Uterus (tissue), 4 donors: ENCODE measurements at places on chromosomes 5 and 9. TPM values are rescaled to one million over a fixed set of nuclear protein-coding genes. Genes with fewer than 3 reads are reported as not detected.
A peak's percentile ranks its signal among the peaks of the same experiment; 100 is the strongest.

GRCh38 chr5:139633295-139634027 lies 14.7 kb upstream of the CXXC5 start:
- peak; percentile 69 for DNase-seq

GRCh38 chr5:173850659-173851058 lies 37.5 kb upstream of the CPEB4 start:
- DNase-seq = no peak

- peak; percentile 39 for DNase-seq
These were observed 600 bp downstream of the ENC1 start for GRCh38 chr5:74639807-74640449.

GRCh38 chr9:135993765-135994500 lies 32.8 kb upstream of the UBAC1 start:
- no peak for DNase-seq

GRCh38 chr5:141817631-141818030 lies 60.6 kb downstream of the PCDH1 start:
- no peak for DNase-seq

- peak; percentile 16 for DNase-seq
These were observed 459.1 kb downstream of the EBF1 start for GRCh38 chr5:158640593-158640980.

The OMD gene
- 8.5 TPM for total RNA-seq

DNA sequence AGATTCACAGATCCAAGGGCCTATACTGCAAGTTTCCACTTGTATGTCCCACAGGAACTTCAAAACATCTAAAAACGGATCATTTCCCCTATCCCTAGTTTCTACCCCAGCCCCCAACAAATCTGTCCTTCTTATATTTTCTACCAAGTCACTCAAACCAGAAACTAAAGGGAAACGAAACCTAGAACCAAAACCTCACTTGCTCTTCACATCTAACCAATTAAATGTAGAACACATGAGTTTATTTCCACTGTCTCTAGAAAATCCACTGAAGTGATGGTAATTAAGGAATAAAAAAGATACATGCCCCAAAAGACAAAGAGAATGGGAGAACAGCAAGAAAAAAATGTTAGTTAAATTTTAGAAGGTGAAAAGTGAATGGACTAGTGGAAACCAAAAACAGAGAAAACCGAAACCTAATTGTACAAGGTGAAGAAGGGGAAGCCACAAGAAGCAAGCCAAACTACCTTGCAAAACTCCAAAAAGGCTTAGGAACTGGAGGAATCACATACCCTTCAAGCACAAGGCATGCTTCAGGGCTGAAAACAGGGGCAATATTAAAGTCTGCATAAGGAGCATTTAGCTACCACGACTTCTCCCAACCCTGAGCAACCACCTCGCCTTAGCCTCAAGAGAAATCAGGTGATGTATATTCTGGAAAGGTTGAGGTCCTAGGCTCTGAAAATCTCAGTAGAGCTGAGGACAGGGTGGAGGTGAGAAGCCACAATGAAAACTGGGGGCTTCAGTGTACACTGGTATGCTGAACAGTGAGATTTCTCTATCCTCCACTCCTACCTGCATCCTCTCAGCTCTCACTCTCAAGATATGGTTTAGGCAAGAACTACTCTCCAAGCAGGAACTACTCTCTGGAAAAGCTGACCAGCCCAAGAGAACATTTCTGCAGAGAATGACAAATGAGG lies 11.1 kb downstream of the SMU1 start:
- DNase-seq = no peak
